Kidney (tissue), 22 donors: ENCODE measurements at places on chromosomes 3 and 15. TPM values are rescaled to one million over a fixed set of nuclear protein-coding genes. Genes with fewer than 3 reads are reported as not detected.

Gene CCR1
- 7.4 TPM for polyA plus RNA-seq

DNA sequence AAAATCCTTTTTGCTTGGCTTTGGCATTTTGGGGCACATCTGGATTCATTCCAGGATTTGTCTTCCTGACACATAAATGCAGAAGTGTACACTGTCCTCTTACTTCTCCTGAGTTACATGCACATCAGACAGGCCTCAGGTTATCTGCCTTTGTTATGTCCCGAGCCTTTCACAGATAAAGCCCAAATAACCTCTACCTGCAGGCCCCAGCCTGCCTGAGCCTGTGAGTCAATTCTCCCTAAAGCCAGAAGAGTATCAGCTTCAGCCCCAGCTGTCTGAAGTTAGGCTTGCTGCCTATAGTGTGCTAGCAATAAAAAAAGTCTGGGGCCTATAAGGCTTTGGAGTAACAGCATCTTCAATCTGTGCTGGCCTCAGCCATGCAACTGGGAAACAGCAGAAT is 17.7 kb upstream of the GSK3B start:
- DNase-seq = no peak

- no peak for DNase-seq
These were observed 38.0 kb downstream of the EDC3 start for GRCh38 chr15:74657846-74658245.

Gene RBMS3
- 3.2 TPM for polyA plus RNA-seq

DNA sequence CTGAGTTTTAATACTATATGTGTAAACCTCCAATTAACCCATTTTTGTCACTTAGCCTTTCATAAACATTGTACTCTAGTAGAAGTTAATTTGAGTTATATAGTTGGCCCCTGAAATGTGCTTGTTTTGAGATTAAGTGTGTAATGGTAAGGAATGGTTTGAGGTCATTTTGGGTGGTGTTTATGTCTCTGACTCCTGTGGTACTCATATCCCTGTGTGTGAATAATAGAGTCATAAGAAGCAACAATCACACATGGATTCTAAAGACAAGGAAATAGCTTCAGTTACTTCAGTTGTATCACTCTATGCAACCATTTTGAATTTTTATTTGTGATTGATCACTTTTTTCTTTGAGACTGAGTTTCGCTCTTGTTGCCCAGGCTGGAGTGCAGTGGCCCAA is 408.5 kb downstream of the MFSD1 start:
- DNase-seq = no peak

DNA sequence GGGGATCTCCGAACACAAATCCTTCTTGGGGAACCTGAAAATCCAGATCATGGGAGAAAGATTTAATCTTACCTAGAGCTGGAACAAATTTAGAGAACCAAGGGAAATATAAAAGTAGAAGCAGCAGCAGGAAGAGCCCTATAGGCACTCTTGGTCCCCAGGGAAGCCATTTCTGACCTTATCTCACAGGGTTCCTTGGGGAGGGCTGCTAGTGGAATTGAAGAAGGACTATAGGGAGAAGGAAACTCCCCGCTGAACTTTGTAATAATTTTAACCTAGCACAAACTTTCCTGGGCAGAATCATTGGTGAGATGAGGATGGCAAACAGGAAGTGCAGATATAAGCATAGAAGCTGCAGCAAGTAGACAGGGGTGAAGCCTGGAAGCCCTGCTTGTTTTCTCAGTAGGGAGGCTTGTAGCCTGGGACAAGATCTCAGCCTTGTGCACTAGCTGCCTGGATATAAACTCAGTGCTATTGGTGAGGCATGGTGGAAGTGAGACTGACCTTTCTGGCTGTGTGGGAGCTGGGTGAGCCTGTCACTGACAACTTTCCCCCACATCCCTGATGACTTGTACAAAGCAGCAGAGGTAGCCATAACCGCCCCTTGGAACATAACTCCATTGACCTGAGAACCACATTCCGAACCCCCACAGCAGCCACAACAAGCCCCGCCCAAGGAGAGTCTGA is 343.0 kb upstream of the TGFBR2 start:
- no peak for DNase-seq

DNA sequence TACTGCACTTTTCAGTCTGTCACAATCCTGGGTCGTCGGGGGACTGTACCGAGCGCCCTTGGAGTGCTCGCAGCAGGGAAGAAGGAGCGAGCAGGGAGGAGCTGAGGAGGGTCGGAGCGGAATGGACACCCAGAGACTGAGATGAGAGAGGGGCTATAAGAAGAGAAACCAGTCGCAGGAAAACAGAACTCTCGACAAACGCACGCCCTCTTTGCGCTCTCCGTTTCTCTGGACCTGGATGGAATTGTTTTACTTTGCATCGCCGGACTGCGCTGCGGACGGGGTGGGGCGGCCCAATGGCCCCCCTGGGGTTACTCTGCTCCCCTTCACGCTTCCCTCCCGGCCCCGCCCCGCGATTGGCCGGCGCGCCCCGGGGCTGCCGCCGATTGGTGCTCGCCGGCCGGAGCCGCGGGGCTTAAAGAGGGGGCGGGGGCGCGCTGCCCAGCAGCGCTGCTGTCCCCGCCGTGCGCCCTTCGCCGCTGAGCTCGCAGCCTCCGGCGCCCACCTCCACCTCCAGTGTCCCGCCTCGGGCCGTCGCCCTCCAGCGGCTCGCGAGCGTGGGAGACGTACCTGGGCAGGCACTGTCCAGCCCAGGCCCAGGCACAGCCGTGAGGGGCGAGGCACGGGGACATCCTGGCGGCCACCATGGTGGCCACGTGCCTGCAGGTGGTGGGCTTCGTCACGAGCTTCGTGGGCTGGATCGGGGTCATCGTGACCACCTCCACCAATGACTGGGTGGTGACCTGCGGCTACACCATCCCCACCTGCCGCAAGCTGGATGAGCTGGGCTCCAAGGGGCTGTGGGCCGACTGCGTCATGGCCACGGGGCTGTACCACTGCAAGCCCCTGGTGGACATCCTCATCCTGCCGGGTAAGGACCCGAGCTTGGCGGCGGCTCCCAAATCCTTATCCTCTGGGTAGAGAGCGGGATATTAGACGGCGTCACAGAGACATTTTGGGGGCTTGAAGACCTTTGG is at the start of gene CLDN11:
Gene CLDN11 (plus strand): TSS at position 447 of the 977 bp plus-strand sequence. CDS start 199 bp downstream, at position 646.
- DNase-seq = peak; percentile 80

Gene FBXO40
- not detected for polyA plus RNA-seq

GRCh38 chr15:68501616-68502015 is 69.7 kb upstream of the ITGA11 start:
- no peak for DNase-seq

Gene KBTBD12
- polyA plus RNA-seq = 1.6 TPM

Gene GOLGA8S
- 0.13 TPM for polyA plus RNA-seq

GRCh38 chr15:83380059-83380458 is 67.1 kb upstream of the SH3GL3 start:
- DNase-seq = no peak

GRCh38 chr15:62360332-62361097 is 195.4 kb upstream of the C2CD4B start:
- peak; percentile 14 for DNase-seq

Gene ATP1B3
- 195 TPM for polyA plus RNA-seq

- DNase-seq = no peak
These were observed 67.8 kb downstream of the RGMA start for GRCh38 chr15:93020976-93021772.

Gene SNTN
- polyA plus RNA-seq = not detected

- no peak for DNase-seq
These were observed 300.2 kb upstream of the TRIM42 start for GRCh38 chr3:140377644-140378043.

Gene CNTN3
- polyA plus RNA-seq = 3.8 TPM

Gene ISLR
- polyA plus RNA-seq = 18.8 TPM

GRCh38 chr15:99142562-99142961 is 37.7 kb downstream of the SYNM start:
- no peak for DNase-seq

Gene ASB14
- polyA plus RNA-seq = not detected

DNA sequence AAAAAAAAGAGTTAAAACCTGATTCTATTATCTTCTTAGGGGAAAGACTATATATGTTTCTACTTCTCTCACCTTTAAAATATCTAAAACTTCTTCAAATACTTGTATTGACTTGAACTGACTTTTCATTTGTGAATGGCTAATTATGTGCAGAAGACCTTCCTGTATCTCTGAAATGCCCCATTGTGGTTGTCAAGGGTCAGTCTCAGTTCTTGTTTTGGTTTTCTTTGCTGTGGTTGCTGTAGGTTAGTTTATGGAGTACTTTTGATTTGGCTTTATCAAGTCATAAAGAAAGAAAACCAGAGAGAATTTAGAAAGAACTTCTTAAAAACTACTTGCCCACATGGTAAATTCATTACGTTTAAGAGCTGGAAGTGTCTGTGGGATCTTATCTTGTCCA is 345.3 kb upstream of the POU1F1 start:
- no peak for DNase-seq

- no peak for DNase-seq
These were observed 36.6 kb downstream of the ATP2B2 start for GRCh38 chr3:10468613-10469354.

GRCh38 chr3:57446318-57446841 is 97.8 kb downstream of the DNAH12 start:
- DNase-seq = no peak

Gene C3orf22
- not detected for polyA plus RNA-seq

DNA sequence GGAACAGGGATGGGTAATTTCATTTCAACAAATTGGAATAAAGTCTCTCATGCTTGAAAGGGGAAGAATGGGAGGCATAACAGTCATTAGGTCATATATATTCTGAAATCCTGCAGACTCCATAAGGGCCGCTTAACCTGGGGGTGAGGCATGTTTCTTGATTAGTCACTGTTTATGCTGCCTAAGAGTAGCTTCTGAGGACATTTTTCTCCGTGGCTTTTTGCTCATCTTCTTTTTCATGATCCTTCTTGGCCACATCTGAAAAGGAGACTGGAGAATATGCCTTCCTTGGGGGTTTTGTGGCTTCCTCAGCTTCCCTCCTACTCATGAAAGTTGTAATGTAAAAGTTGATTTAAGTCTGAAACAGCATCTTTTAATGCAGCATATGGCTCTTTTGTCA is 20.0 kb upstream of the CFAP20DC start:
- DNase-seq = no peak

DNA sequence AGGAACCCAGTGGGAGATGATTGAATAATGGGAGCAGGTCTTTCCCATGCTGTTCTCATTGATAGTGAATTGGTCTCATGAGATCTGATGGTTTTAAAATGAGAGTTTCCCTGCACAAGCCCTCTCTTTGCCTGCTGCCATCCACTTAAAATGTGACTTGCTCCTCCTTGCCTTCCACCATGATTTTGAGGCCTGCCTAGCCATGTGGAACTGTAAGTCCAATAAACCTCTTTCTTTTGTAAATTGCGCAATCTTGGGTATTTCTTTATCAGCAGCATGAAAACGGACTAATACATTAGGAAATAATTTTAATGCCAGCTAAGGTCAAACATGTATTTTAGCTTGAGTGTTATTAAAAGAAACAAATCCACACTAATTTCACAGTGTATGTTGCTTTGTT is 517.6 kb upstream of the ALCAM start:
- DNase-seq = no peak

Gene LEKR1
- polyA plus RNA-seq = 1.8 TPM
